ENCODE measurements at places on chromosomes 3 and 15.

DNA sequence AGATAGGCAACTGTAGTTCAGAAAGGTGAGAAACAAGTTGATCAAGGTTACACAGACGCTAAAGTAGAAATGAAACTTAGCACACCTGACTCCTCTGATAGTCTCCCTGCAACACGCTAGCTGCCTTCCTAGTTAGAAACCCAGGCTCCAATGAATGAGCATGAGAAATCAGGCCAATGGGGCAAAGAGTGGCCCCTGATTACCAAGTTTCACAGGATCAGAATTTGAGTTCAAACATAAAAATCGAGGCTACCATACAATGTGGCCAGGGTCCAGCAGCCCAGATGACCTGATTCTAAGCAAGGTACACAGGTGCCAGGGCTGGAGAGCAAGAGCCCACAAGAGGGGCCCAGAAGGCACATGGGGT, 7.7 kb downstream of the PLD1 start:
- no peak for DNase-seq

GRCh38 chr3:147797095-147797494, 387.9 kb downstream of the ZIC1 start:
- no peak for DNase-seq

DNA sequence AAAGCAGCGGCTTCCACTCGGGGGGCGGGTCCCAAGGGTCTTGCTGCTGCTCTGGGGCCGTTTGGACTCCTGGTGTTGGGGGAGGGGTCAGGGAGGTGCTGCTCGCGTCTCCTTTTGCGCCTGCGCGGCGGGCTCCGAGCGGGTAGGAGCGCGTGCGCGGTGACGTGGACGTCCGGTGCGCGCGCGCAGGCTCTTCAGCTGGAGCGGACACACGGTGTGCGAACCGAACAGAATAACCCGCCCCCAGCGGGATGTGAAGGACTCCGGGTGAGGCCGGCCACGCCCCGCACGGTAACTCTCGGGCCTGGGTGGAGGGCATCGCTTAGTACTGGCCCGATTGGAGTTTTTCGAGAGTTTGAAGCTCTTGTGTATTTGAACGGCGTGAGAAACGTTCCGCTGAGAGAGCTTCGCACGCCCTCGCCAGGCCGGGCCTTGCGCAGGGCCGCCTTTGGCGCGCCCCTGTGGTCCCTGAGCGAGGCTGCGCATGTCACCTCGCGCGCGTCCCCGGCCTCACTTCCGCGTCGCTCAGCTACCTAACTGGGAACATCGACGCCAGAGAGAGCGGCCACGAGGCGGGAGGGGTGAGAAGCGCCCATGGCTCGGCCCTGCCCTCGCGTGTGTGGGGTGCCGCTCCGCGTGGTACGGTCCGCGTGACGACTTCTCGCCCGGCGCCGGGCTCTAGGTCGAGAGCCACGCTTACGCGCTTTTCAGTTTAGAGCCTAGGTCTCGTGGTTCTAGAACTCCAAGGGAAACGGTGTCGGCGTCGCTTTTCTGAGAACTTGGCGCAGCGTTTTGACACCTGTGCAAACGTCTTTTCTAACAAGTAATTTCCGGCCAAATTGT, at the start of gene MGA:
Gene MGA, plus strand, starts transcription at position 171 of the 843 bp plus-strand sequence.
- peak; percentile 89 for DNase-seq

- DNase-seq: no peak
These were observed 215.5 kb upstream of the LMCD1 start for GRCh38 chr3:8286086-8286485.

DNA sequence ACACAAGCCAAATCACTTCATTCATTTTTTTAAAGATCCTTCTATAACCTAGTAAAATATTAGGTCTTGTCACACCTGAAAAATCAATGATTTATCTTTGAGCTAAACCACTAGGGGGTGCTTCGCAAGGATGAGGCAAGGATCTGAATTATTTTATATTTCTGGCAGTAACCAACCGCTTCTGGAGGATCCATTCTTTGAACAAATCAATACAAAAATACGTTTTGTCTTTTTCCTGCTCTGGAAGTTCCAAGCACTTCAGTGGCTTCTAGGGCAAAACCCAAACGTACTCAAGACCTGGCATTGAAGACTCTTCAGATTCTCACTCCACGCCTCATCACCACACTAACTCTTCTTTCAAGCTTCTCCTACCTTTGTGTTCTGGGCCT, 486 bp downstream of the LSG1 start:
- DNase-seq: peak; percentile 13

- no peak for DNase-seq
These were observed 189.3 kb downstream of the NECTIN3 start for GRCh38 chr3:111260878-111261277.

DNA sequence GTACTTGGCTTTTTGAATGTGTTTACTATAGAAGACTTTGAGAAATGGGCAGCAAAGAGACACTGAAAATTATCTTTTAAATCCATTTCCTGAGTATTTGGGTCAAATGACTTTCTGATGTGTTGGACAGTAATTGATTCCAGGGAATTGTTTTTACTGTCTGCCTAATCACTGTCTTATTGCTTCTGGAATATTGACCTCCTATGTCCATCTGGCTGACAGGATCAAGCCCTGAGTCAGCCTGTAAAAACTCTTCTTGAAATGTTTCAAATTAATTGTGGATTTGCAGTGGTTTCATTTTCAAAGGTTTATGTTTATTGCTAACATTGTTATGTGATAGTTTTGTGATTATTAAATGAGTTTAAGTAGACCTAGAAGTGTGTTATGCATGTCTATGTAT, 50.6 kb upstream of the MLF1 start:
- no peak for DNase-seq
